ENCODE measurements at places on chromosomes 7 and 10.

DNA sequence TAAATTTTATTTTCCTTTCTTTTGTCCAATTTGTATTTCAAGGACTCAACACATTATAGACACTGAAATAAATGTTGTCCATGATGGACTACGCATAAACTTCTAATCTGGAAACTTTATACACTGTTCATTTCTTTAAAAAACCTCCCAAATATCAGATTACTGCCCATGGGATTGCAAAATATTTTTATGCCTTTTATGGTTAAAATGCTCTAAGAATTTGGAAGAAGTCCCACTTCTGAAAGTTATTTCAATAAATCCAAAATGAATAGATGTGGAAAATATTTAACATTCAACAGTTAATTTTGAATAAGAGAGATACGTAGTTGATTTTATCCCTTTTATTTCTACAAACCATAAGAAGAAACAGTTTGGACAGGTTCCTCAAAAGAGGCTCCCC lies 46.1 kb downstream of the CABCOCO1 start:
- DNase-seq = no peak

- no peak for DNase-seq
These were observed 10.5 kb downstream of the TRIM24 start for GRCh38 chr7:138470391-138471157.

DNA sequence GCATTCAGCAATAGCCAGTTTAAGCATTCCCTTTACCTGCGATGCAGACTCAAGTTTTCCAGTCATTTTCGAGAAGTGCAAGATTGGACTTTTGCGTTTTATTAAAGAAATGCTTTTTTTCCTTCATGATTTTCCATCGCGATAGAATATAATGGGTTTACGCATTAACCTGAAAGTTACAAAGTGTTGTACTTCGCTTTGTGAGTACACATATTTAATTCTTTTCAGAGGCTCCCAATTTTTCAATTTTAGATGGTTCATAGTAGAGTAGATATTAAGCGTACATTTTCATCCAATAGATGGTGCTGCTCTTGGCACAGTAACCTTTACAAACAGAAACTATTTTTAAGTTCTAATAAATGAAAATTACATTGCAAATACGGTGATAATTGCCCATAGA lies 1.3 kb downstream of the PTPRZ1 start:
- no peak for DNase-seq

DNA sequence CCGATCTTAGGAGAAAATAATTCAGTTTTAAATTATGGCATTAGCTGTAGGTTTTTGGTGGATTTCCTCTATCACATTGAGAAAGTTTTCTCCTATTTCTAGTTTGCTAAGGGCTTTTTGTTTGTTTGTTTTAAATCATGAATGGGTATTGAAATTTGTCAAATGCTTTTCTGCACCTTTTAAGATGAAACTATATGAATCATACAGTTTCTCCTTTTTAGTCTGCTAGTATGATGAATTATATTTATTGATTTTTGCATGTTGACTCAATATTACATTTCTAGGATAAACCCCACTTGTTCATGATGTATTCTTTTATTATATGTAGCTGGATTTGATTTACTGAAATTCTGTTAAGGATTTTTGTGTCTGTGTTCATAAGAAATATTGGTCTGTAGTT lies 70.3 kb upstream of the PIP4K2A start:
- no peak for DNase-seq

DNA sequence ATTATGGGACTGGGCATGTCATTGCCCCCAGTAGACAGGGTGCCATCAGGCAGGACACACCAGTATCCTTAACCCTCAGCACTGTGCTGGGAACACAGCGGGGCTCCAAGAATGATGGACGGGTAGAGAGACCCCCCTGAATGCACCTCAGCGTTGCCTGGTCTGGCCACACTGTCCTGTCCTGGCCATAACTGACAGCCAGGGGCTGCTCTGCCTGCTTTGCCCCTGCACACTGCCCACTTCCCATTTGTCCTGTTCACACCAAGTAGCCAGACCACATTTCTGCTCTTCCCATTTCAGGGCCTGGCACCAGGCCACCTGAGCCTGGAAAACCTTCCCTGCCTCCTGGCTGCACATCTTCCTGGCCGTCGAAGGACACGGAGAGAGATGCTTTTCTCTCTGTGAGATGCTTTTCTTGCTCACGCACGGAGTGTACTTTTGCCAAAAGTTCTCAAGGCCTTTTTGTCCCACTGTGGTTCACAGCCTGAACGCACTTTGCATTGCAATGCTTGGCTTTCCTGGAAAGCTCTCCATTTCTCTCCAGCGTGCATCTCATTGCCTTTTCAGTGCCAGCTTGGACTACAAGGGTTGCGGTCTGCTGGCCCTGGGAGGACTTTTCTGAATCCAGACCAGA lies 131.0 kb upstream of the EEPD1 start:
- no peak for DNase-seq

DNA sequence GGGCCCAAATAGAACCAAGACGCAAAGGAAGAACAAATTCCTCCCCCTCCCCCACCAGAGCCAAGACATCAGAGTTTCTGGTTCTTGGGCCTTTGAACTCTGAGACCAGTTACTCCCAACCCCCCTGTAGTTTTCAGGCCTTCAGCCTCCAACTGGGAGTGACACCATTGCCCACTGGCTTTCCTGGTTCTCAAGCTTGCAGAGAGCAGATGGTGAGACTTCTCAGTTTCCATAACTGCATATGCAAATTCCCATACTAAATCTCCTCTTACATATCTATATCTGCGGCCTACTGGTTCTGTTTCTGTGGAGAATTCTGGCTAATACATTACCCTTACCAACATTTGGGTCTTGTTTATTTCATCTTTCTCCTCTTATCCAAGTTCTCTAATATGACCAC lies 762.9 kb downstream of the GRM8 start:
- DNase-seq = no peak

- DNase-seq = no peak
These were observed 8.2 kb upstream of the VCL start for GRCh38 chr10:73989594-73990150.

DNA sequence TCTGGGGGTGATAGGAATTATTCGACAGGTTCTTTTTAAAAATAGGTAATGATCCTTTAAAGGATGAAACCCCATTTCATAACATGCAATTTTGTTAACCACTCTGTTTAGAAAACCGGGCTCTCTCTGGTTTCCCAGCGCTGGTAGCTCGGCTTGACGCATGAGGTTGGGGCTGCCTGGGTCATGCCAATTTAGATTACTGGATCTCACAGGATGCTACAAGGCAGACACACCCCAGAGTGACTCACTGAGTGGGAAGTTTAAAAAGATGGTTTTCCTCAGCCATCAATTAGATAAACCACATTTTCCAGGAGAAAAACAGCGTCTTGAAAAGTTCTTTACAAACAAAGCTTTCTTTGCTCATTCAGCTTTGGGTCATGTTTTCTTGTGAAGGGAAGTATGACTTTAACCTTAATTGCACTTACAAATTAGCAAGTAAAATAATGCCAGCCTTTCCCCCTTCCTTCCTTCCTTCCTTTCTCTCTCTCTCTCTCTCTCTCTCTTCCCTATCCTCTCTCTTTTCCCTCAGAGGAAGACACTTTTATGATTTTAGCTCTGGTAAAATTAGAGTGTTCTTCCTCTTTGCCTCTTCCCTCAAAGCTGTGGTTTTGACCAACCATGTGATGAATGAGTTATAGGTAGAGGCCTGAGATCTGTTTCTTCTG lies 99.8 kb downstream of the EPDR1 start:
- DNase-seq = no peak

- DNase-seq = no peak
These were observed 129.8 kb downstream of the BAMBI start for GRCh38 chr10:28806951-28807759.

DNA sequence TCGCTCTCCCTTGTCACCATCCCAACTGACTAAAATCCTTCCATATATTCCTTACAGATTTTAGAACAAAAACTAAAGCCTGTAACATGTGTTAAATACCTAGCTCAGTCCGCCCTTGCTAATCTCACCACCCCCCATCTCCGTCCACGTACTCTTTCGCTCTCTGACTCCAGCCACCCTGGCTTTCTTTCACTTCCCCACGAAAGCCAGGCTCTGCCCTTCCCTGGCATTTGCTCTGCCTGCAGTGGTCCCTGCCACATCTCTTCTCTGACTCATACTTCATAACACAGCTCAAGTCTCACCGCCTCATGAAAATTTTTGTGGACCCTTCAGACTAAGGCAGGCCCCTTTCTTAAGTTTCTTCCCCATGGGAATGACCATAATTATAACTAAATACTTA lies 11.7 kb upstream of the GPAM start:
- no peak for DNase-seq

GRCh38 chr10:24784061-24784460 lies 60.4 kb upstream of the ARHGAP21 start:
- DNase-seq = no peak

- no peak for DNase-seq
These were observed 60.6 kb downstream of the ACADSB start for GRCh38 chr10:123069246-123069986.

- no peak for DNase-seq
These were observed 114.5 kb upstream of the TRIM24 start for GRCh38 chr7:138345567-138345966.

GRCh38 chr10:101817337-101818118 lies 716 bp downstream of the OGA start:
- no peak for DNase-seq

GRCh38 chr7:101589976-101590662 lies 39.0 kb downstream of the MYL10 start:
- no peak for DNase-seq

DNA sequence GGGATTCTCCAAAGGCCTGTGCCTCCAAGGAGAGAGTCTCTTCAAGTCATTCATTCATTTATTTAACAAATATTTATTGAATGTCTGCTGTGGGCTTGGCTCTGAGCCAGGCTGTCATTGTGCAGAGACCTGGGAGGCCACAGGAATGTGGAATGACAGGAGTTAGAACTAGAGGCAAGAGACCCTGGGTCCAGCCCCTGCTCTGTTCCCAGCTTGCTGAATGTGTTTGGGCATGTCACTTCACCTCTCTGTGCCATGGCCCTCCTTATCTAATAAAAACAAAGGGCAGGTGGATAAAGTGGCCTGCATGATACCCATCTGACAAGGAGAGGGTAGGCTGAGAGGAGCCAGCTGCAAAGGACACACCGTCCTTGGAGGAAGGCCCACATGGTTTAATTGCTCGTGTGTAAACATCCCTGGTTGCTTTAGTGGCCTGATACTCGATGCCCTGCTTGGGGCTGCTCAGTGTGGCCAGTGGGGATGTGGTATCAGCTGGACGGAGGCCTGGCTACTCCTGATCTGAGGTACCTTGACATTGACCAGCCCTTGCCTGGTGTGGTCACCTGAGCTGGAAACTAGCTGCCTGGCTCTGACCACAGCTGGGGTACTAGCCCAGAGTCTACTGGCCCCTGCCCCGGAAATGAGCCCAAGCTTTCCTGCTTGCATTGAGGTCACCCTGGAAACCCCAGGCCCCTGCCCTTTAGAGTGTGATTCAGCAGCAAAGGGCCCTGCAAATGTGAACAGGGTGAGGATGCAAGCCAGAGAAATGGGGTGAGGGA lies 116.2 kb downstream of the CDH23 start:
- no peak for DNase-seq

DNA sequence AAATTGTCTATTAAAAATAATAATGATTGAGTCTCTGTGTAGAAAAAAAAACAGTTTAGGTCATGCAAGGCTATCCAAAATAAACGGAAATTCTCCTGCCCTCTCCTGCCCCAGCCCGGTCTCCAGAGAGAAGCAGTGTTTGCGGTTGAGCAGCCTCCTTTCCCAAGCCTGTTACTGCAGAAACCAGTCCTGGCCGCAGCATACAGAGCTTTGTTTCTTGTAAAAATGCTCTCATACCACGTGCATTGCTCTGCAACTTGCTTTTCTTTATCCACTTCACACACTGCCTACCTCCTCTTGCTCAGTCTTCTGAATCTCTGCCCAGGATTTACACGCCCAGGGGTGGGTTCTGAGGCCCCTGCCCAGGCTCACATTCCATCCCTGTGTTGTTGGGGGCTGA lies 34.4 kb upstream of the CUL1 start:
- DNase-seq = no peak

- DNase-seq = no peak
These were observed 30.3 kb upstream of the CCSER2 start for GRCh38 chr10:84298057-84298456.

GRCh38 chr7:106317971-106318370 lies 33.2 kb upstream of the NAMPT start:
- DNase-seq = no peak

DNA sequence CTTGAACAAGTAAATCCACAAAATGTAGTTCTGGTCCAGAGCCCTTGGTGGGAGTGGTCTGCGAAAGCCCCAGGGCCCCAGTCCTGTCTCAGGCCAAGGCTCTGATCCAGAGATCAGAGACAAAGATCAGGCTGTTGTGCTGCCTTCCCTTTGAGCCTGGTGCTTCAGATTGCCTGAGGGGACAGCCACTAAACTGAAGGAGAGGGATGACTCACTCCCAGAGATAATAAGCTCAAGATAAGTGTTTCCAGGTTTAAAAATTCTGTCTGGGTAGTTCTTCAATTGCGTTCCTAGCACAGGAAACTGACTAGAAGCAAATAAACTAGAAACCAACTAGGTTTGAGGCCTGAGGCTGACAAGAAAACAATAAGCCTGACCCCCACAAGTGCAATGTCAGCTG lies 190.2 kb downstream of the RAMP3 start:
- no peak for DNase-seq

DNA sequence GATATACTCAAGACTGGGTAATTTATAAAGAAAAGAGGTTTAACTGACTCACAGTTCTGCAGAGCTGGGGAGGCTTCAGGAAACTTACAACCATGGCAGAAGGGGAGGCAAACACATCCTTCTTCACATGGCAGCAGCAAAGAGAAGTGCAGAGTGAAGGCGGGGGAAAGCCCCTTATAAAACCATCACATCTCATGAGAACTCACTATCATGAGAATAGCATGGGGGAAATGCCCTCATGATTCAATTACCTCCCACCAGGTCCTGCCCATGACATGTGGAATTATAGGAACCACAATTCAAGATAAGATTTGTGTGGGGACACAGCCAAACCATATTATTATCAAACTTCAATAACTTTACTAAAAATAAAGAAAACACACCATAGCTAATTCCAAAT lies 30.4 kb upstream of the JAZF1 start:
- DNase-seq = no peak

DNA sequence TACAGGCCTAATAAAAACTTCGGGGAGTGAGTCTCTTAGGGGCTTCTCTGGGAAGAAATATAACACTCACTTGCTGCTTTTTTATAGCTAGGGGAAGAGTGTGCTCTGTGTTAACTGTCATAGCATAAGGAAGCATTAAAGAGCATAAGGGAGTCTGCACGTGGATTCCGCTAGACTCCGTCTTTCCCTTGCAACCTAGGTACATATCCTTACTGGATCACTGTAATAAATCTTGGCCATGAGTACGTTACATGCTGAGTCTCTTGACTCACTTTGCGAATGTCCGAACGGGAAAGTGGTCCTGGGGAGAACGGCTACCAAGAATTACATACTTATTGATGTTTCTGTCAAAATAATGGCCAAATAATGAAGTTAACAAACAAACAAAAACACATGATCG lies 999.1 kb upstream of the MBL2 start:
- no peak for DNase-seq

DNA sequence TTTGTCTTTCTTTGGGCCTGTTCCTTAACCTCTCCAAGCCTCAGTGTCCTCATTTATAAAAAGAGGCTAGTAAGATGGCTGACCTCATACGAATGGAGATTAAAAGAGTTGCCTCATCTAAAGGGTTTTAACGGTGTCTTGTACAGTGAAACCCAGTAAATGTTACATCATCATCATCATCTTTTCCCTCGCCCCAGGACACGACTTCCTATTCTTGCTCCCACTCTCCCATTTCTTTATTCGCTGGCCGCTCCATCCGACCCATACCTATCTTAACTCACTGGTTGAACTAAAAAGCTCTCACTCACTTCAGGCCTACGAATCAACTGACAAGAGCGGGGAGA lies 554 bp downstream of the FRA10AC1 start:
- DNase-seq = no peak

Measured in activated T-cell treated with anti-CD3 and anti-CD28 coated beads for 1 hour (primary cell).